GM23248 (cell line): ENCODE measurements at places on chromosomes 4 and X.

DNA sequence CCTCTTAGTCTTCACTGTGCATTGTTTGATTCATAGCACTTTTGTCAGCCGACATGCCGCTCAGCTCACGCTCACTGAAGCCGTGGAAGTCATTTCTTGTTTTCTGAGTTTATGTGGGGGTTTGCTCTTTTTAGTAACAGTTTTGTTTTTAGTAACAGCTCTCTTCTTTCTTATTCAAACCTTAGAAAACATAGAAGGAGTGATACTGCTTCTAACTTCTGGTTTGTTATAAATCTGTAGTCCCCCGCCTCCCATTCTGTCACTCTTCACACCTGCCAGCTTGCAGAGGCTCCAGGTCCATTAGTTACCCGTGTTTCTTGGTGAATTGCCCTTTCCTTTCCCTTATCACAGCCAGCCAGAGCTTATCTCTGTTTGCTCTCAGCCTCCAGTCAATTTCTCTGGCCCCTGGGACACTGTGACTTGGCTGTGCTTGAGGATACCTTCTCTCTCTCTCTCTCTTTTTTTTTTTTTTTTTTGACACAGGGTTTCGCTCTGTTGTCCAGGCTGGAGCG lies 50.5 kb downstream of the GRK4 start:
- no peak for DNase-seq

- no peak for DNase-seq
These were observed 54.1 kb downstream of the TXK start for GRCh38 chr4:48079972-48080391.

GRCh38 chr4:99447079-99447478 lies 11.9 kb upstream of the ADH7 start:
- DNase-seq = peak; percentile 72

GRCh38 chrX:49165901-49166881 lies 3.6 kb downstream of the MAGIX start:
- peak; percentile 17 for DNase-seq

DNA sequence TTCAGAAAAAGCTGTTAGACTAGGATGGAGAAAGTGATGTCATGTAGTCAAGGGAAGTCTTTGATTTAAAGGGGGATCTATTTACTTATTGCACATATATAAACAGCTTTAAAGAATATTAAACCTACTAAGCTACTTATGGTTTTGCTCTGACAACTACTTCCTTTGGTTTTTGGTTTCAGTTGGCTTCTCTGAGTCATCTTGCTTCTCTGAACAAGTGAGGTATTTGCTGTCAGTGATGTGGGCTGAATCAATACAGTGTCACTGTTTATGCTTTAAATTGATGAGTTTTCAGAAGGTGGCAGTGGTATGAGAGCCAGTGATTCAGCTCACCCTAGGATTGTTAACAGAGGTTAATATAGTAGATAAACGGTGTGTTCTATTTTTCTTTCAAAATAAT lies 75.1 kb downstream of the CEP44 start:
- DNase-seq = peak; percentile 79

DNA sequence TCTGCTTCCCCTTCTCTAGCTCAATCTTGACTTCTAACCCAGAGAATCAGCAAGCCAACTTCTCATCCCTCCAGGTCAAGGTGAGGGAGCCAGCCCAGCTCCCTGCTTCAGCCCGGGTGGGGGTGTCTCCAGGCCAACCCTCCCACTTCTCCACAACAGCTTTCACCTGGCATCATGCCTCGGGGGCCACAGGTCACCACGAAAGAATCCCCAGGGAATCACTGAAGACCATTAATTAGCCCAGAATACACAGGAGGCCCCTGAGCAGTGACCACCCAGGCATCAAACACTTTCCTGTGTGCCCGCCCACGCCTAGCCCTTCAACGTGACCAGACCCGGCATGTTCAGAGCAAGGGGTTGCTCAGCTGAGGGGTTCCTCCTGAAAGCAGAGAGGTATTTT lies 646.7 kb downstream of the BCOR start:
- DNase-seq = no peak

DNA sequence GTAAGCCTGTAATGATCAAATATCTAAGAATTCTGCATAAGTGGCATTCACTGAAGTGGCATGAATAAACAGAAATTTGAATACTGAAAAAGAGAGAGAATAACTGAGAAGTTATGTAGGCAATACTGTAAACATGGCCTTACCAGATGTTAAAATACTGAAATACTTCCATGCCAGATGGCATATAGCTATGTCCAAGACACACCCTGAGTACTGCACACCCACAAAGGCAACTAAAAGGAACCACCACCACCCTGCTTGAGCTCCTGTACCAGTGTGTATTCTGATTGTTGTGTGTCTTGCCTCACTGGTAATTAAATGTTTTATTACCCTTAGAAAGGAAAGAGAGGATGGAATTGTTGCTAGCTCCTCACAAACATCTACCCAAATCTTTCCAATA lies 192.1 kb downstream of the ADAMTS3 start:
- peak; percentile 22 for DNase-seq

DNA sequence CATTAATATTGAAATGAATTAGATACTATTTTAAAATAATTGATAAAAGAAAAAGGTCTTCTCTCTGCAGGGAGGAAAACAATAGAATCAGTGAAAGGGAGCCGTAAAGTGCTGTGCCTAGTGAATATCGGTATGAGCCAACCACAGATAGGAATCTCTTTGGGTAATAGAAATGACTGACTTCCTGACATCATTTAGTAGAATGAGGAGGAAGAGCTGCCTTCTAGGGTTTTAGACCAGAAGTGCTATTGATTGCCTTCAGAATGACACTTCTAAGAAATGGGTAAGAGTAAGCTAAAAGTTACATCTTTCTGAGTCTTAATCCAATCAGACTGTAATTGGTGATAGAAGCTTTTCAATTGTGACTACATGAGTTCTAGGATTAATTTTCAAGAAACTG lies 134.0 kb upstream of the MAP9 start:
- DNase-seq = no peak

DNA sequence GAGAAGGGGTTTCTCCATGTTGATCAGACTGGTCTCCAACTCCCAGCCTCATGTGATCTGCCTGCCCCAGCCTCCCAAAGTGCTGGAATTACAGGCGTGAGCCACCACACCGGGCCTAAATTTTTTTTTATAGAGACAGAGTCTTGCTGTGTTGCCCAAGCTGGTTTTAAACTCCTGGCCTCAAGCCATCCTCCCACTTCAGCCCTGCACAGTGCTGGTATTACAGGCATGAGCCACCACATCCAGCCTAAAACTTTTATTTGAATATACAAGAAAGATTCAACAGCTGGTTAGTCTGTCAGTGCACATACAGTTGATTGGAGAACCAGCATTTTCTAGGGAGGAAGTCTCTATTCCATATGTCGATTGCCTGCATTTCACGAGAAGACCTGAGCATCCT lies 91.2 kb downstream of the LRP2BP start:
- DNase-seq = peak; percentile 29

DNA sequence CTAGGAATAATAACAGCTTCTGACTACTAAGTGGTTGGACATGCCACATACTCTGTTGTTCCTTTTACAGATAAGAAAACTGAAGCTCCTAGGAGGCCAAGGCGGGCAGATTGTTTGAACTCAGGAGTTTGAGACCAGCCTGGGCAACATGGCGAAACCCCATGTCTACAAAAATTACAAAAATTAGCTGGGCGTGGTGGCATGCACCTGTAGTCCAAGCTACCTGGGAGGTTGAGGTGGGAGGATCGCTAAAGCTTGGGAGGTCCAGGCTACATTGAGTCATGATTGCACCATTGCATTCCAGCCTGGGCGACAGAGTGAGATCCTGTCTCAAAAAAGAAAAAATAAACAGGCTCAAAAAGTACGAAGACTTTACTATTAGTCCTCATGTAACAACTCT lies 30.6 kb upstream of the PHF8 start:
- DNase-seq = no peak

- no peak for DNase-seq
These were observed 204.9 kb upstream of the MAGEB2 start for GRCh38 chrX:30010471-30010870.

GRCh38 chr4:107709916-107710315 lies 10.1 kb downstream of the PAPSS1 start:
- DNase-seq = peak; percentile 35

GRCh38 chr4:109164011-109164410 lies 138.4 kb downstream of the COL25A1 start:
- peak; percentile 31 for DNase-seq

GRCh38 chr4:148565801-148566200 lies 123.6 kb upstream of the NR3C2 start:
- no peak for DNase-seq
